Stimulated activated CD4-positive, alpha-beta T cell treated with anti-CD3 and anti-CD28 coated beads, Interleukin-4, amount 100 ng/mL, for 4 hours (primary cell): ENCODE measurements at places on chromosomes 2 and 18.

GRCh38 chr18:58649966-58650816, 21.1 kb upstream of the MALT1 start:
- DNase-seq = no peak

GRCh38 chr2:180910831-180911665, 69.4 kb upstream of the UBE2E3 start:
- no peak for DNase-seq

GRCh38 chr2:109549016-109549590, 64.7 kb downstream of the SEPTIN10 start:
- DNase-seq = no peak

DNA sequence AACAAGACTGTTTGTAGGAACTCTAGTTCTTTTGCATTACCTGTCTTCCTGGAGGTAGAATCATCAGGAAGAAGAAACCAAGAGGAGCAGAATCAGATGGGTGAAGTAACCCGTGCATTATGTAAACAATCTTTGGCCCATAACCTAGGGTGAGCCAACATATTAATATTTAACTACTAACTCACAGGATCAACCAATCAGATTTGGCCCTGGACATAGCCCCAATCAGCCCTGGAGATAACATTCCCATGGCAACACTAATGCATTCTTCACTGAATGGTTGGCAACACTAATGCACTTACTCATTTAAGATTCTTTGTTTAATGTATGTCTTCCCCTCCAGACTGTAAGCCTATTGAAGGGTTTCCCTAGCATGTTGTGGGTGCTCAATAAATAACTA, 72.0 kb upstream of the CTAGE1 start:
- no peak for DNase-seq

DNA sequence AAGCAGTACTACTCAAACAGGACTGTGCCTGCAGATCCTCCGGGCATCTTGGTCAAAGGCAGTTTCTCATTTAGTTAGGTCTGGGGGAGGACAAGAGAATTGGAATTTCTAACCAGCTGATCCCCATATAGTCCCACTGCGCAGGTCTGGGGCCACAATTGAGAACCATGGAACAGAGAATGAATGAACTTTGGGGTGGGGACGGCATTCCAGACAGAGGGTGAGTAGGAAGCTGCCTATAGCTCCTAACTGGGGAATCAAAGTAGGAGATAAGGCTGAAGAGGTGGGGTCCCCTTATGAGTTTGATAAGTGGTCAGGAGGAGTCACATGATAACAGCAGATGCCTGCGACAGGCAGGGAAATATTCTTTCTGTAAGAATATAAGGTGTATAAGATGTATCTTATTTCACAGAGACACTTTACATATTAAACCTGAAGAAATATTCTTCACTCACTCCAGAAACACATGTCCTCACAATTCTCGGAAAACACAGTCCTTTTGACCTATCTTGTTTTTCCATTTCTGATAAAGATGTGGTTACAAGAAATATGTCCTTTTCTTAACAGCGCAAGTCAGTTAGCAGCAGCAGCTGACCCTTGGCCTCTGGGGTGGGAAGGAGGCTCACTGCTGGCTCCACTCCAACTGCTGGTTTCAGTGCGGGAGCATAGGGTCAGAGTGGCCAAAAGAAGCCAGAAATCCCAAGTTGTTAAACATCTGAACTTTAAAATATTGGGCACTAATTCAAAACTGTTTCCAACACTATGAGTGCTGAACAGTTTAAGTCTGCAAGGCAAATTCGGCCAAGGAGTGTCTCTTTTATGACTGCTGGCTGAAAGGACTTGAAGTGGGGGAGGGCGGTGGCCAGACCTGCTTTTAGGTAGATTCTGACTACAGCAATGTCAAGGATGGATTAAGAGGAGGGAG, 12.6 kb upstream of the TMEM214 start:
- DNase-seq = no peak

- no peak for DNase-seq
Observed at GRCh38 chr2:221914334-221914880, 342.3 kb upstream of the EPHA4 start.
